ENCODE measurements at places on chromosomes 11 and 22.

GRCh38 chr11:32466279-32466915, 31.1 kb upstream of the WT1 start:
- DNase-seq, result no peak

DNA sequence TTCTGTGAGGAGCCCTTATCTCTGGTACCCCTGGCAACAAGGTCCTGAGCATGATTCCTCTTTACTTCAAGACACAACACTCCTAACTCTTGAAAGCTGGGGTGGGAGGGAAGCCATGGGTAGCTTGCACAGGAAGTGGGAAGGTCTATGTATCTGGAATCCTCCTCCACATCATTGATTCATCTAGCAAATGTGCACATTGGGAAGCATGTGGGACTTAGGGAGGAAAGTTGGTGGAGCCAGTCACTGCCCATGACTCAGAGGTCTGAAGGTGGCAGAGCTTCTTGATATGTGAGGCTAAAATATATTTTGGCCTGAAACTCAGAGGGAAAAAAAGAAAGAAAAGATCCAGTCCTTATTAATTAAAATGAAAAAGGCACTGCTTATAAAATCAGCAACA, 1000.9 kb downstream of the DLG2 start:
- DNase-seq, result no peak

DNA sequence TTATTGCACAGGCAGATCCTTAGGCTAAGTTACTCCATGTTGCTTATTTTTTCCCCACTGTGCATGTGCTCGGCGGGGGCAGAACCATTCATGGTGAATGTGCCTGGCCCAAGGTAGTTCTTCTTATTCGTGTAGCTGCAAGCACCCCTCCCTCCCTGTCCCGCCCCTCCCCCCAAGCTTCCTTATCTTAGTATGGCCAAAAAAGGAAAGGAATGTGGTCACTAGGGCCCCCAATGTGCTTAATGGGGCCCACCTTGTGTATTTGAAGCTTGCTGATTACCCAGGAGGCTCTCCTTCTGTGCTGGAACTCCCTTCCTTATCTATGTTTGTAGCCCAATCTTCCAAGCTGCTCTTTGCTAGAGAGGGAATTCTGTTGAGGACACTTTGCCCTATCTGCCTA, 1259.7 kb upstream of the RAG2 start:
- DNase-seq, result no peak

DNA sequence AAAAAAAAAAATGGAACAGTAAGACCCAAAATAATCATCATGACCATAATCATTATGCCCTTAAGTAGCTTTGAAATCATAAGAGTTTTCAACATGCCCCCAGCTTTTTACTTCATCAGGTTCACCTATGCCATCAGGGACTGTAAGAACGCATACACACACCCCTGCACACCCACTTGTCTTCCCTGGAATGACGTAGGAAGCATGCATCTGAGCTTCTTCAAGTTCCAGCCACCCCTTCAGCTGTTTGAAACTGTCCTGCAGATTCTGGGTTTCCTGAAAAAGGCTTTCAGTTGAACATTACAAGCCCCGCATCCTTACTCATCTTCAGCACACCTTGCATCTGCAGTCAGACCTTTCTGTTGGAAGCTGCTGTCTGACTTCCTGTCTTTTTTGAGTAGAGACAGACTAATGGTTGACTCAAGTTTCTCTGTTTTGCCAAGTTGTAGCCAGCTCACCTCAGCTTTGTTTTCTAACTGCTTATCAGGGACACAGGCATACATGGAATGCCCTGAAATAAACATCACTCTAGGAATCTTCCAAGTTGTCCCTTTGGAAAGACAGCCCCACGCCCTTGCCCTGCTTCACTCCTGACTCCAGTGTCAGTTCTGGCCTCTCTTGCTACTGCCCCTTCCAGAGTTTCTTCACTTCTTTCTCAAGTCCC, 37.0 kb downstream of the ARHGAP1 start:
- DNase-seq, result no peak

DNA sequence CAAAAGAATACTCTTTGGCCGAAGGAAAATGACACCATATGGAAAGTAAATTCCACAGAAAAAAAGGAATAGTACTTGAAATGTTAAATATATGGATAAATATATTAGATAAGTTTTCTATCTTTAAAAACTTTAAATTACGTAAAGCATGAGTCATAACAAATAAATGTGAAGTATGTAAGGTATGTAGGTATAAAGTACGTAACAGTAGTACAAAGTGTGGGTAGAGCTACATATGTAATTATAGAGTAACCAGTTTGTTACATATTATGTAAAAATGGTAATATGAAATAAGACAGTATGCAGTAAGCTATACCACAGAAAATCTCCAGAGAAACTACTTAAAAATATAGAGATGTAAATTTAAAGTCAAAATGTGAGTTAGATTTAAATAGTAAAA, 582.3 kb upstream of the CHORDC1 start:
- DNase-seq, result no peak

DNA sequence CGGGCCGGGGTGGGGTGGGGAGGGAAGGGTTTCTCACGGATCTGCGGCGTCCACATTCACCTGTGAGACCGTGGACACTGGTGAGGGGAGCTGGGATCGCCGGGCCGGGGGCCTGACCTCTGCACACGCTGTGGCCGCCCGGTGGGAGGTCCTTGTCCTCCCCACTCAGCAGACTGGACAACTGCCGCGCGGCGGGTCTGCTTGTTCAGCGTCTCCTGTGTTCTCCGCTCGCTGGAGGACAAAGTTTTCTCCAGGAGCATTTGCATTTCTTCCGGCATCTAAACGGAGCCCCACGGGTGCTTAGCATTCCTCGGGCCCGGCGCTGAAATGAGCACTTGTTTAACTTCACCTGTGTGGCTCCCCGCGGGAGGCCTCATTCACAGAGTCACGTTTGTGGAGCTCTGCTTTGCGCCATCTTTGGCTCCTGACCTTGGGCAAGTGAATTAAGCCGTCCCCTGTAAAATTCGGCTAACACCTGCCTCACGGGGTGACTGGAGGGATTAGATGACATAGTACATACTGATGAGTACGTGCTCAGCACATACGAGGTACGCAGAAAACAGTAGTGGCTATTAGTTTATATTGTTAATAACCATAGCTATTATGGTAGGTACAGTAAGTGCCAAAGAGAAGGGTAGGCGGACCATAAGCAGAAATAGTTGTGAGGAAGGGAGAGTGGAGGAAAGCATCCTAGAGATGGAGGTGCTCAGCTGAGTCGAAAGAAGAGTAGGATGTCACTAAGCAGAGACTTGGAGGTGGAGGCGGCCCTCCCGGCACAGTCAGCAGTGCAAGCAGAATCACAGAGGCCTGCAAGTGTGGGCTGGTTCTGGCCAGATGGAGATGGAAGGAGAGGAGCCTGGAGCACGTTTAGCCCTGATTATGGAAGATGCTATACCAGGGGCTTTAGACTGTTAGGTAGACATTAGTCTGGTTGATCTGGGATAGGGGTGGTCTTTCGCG, 885 bp downstream of the TRMU start:
- DNase-seq, result peak; percentile 44

- no peak for DNase-seq
Observed at GRCh38 chr11:106724293-106724892, 293.9 kb downstream of the GUCY1A2 start.

DNA sequence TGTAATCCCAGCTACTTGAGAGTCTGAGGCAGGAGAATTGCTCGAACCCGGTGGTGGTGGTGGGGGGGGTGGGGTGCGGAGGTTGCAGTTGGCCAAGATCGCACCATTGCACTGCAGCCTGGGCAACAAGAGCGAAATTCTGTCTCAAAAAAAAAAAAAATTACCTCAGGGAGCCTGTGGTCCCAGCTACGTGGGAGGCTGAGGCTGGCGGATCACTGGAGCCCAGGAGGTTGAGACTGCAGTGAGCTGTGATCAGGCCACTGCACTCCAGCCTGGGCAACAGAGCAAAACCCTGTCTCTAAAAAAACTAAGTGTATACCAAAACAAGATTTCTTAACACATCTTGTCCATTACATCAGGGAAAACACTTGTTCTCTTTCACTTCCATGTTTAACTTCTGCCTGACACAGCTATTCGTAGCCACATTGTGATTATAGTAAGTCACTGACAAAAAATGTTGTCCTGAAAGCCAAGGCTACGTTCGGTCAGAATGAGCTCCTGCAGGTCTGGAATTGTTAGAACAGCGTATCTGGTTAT, 1.4 kb downstream of the TMEM80 start:
- DNase-seq, result no peak

DNA sequence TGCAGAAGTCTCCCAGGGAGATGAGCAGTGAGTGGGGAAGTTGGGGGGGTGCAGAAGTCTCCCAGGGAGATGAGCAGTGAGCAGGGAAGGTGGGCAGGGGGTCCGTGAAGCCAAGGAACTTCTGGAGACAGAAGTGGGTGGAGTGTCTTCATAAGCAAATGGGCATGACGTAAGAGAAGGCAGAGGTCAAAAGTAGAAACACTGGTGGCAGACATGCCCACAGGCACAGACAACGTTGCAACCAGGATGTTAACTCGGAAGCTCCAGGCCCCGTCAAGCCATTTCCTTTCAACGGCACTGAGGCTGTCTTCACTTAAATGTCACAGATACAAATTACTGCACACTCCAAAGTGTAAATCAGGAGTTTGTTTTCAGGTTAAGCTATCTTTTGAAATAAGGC, 186.1 kb downstream of the SHANK2 start:
- no peak for DNase-seq

GRCh38 chr11:61971248-61972111, 4.0 kb upstream of the FTH1 start:
- DNase-seq, result peak; percentile 57

DNA sequence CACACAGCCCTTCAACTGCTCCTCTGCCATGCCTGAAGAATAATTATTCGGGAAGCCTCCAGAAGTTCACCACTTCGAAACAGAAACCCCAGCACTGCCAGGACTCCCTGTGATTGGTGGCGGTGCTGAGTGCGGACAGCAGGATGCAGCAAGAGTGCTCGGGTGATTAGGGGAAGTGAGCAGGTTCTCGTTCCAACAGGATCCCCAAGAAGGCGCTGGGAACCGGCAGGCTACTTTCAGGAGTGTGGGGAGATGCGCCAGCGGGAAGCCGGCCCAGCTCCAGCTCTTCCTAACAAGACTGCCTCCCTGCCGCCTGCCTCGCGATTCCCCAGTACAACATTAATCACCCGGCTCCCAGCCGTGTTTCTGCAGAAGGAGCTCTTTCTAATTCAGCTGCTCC, 630.2 kb downstream of the BRD1 start:
- no peak for DNase-seq

DNA sequence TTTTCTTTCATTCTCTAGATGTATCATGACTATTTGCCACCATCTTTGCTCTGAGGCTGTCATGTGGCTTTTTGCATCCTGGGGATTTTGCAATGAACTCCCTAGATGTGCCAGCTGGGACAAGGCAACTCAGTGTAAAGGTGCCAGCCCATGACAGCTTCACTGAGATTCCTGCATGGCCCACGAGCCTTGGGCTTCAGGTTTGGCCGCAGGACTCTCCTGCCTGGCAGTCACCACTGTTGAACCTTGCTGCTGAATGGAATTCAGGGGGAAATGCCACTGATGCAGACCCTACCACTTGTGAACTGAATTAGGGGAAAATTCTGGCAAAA, 385.2 kb downstream of the SOX6 start:
- no peak for DNase-seq

GRCh38 chr22:43133401-43133800, 9.8 kb downstream of the MCAT start:
- no peak for DNase-seq

DNA sequence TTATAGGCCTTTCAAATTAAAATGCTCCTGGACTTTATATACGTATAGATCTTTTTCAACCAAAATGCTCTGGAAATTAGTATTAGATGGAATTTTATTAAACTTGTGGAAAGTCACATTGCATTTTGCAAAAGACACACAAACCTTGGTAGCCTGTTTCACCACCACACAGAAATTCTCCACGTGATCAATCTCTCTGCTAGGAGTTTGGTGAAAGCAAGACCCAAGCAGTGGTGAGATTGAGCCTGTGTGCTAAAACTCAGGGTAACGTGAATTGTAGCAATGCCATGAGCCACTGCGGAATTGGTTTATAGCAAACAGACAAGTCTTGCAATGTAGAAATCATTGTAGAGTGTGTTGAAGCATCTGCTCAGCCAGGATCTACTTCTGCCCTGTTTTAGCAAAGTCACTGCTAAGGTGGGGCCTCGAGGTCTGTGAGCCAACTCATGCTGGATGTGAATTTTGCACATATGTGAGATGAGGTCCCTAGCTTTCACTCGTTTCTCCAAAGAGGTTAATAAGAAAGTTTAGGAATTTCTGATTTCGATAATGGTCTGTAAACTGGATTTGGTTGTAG, 184.8 kb downstream of the DBX1 start:
- no peak for DNase-seq

DNA sequence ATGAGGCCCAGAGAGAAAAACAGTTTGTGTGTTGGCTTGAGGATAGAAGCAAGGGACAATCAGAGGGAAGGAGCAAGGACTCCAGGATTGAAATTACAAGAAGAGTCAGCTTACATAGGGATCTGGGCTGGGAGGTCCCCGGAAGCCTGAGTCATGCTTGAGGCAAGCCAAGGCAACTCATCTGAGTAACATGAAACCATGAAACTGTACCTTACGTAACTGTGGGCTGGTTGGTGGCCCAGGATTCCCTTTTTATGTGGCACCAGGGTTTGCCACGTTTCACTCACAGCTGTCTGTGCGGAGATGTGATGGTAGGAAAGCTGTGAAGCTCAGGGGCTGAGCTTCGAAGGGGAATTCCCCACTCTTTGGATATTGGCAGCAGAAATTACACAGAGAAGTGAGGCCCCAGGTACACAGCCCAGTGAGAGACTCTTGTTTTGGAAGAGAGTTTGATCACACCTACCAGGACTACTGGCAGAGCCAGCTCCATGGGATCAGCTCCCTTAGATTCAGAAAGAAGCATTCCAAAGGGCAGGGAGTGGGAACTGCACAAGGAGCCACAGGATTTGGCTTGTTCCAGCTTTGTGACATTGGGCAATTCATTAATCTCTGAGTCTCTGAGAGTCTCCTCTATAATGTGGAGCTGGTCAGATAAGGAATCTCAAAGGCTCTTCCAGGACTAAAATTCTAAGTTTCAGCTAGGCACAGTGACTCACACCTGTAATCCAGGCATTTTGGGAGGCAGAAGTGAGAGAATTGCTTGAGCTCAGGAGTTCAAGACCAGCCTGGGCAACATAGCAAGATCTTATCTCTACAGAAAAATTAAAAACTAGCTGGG, 7.8 kb downstream of the SLC5A1 start:
- DNase-seq, result peak; percentile 84

DNA sequence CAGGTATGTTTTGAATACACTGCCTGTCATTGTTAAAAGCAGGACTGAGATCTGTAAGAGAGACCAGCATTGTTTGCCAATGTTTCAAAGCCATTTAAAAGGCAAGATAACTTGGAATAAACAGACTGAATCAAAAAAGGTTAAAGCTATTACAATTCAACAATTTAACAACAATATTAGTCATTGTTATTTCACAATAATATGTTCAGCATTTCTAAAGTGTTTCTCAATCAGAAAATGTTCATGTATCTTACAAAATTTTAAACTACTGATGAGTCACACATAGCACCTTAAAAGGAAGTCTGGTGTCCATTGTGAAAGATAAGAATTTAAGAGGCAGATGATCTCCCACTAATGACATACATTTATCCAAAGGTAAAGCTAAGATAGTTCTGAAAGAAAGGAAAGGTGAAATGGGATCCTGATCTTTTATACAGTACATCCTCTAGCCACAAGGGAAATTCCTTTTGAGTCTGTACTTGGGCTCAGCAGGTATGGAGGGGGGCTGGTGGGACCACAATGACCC, 79.7 kb downstream of the MAML2 start:
- no peak for DNase-seq

Measured in activated T-cell treated with anti-CD3 and anti-CD28 coated beads, Interleukin-2, amount 50 U/mL, for 48 hours (primary cell).